ENCODE measurements at places on chromosomes 6 and 20. TPM values are rescaled to one million over a fixed set of nuclear protein-coding genes. Genes with fewer than 3 reads are reported as not detected.

The ATP9A gene
- 10.6 TPM for polyA plus RNA-seq

The IL17A gene
- not detected for polyA plus RNA-seq

The TRMT6 gene
- polyA plus RNA-seq: 6.8 TPM

The TNF gene
- not detected for polyA plus RNA-seq

The MEI4 gene
- not detected for polyA plus RNA-seq

The DNAH8 gene
- not detected for polyA plus RNA-seq

The BPIFA1 gene
- not detected for polyA plus RNA-seq

The RAB32 gene
- polyA plus RNA-seq: 55.7 TPM

Measured in IMR-90 (cell line).